Activated T-cell treated with anti-CD3 and anti-CD28 coated beads, Interleukin-2, amount 50 U/mL, for 48 hours (primary cell): ENCODE measurements at places on chromosomes 5 and 9.

DNA sequence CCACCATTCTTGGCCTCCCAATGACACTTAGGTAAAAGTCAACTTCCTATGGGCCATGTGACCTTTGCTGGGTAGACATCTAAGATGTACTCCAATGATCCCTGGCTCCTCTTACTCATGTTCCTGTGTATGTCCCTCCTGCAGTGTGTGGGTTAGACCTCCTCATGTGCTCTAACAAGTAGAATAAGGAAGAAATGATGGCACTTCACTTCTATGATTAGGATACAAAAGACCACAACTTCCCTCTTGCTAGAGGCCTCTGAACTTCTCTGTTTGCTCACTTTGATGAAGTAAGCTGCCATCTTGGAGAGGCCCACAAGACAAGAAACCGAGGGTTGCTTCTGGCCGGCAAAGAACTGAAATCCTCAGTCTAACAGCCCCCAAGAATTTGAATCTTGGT is 131.8 kb downstream of the TAF11L14 start:
- no peak for DNase-seq

DNA sequence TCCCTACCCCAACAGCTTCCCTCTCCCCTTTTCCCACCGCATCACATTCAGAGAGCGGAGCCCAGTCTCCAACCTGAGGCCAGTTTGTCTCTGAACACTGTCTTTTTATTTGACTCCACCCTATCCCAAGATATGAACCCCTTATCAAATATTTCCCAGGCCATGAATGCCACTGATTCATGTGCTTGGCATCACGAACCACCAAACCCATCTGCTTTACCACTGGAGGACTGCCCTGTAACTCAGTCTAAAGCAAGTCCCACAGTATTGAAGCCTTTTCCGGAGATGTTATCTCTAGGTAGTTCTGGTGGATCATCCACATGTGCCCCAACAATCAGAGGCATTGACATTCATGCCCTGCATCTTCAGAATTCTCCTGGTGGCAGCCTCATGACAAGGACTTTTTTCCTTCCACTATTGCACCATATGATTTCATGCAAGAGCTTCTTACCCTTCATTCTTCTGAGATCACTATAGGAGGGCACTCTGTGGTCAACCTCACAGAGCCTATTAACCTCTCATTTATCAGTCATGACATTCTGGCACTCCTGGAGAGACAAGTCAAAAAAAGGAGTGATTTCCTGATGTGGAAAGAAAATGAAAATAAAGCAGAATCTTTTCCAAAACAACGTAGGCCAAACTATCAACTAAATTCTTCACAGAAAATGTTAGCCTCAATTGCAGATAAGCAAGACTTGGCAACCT is 12.3 kb upstream of the SPATA31D4 start:
- DNase-seq: no peak

DNA sequence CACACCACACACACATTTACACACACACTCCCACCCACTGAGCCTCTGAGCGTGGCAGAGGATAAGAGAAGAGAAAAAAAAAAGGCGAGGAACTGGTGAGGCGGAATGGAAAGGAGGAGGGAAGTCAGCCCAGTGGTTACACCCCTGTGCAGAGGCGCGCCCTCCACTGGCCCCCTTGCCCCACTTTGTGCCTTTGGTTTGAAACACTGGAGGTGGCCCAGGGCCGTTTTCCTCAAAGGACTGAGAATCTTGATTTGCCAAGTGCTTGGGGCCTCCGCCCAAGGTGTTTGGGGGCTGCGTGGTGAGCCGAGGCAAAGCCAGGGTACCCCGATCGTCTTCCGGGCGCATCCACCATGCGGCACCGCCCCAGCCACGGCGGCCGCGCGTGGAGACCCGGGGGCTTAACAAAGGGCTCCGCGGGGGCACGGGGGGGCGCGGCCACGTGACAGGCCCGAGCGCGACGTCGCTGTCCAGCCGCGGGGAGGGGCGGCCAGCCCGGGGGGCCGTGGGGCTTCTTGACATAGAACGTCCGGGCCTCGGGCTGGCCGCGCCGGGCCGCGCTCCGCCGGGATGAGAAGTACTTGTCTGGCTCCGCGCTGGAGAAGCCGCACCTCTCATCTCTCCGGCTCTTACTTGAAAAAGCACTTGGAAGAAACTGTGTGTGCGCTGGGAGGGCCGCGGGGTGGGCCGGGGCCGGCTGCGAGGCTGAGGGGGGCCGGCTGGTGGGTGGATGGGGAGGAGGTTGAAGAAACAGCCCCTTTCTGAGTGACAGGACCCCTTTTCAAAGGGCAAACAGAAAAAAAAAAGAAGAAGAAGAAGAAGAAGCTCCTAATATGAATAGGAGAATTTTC is 21.0 kb downstream of the NR2F1 start:
- no peak for DNase-seq

DNA sequence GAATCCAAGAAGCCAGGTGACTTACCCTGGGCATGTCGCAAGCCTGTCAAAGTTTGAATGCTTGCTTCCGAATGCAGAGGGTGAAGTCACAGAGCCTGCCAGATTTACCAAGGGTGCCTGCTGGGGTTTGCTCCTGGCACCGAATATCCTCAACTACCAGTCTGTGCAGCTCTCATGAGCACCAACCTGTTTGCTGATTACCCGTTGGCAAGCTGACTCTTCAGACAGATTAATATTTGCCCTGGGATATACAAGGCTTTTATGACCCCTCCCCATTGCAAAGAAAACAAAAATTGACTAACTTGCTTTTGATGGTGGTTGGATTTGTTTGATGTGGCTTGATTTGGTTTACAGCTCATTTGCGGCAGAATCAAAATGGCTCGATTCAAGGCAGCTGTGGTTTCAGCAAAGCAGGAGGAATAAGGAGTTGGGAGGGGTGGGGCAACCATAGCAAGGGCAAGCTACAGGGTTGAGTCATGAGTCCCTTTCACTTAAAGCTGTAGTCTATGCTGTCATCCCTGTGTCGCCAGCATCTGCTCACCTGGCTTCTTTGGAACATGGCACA is 82.3 kb upstream of the AGXT2 start:
- peak; percentile 64 for DNase-seq

DNA sequence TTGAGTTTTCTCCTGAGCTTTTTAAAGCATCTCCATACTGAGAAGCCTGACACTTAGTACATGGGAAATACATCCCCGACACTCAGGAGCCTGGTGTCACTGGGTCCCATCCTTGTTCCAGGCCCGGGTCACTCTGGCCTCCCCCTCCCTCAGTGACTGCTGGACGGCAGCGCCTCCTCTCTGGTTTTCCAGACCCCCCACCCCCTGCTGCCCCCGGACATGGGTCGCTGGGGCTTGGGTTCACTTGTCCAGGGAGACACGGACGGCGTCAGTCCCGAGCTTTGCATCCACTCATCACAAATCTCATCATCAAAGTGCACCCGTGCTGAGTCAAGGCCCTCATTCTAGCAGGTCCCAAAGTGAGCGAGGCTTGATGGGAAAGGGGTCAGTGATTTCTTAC is 243.0 kb downstream of the IRX2 start:
- no peak for DNase-seq
